ENCODE measurements at places on chromosomes 6 and 20.

DNA sequence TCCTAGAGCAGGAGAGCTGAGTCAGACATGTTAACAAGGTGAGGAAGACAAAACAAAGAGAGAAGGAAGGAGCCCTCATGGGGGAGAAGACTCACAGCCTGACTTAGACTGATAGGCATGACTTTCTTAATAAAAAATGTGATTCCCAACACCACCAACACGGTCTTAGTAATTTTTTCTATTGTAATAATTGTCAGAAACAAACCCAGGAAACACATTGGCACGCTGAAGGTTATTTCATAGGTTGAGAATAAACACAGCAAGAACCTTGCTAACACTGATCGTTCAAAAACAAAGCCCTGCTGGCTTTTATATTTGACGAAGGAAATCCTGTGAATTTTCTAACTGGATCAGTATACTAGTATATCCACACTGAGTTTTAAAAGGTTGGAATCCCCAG lies 286.8 kb downstream of the HACE1 start:
- DNase-seq = no peak

DNA sequence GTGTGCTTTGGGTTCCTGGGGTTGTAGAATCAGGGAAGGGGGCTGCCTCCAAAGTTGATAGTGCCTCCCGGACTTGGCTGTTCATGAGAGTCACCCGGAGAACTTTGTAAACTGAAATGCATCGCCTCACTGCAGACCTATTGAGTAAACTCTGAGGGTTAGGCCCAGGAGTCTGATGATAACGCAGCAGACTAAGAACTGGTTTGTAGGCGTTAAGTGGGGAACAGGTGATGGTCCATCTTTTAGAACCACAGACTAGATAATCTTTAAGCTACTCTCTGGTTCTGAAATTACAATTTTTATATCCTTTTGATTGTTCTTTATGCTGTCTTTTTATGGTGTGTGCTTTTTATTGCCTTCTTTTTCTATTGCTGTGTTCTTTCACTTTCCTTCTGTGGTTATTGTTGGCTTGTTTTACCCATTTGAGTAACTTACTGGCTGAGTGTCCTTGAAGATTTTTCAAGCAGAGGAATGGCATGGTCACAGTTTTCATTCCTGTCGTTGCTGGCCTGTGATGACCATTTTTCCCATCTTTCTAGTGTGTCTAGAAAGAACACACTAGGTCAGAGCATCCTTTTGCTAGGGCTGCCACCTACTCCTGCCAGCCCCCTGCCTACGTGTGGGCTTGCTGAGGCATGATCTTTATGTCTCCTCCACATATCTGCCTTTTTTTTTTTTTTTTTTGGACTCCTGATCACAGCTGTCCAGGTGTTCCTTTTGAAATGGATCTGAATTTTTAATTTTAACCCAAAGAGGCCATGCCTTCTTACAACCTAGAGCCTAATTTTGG lies 30.9 kb downstream of the LRRC1 start:
- no peak for DNase-seq

- DNase-seq = no peak
Observed at GRCh38 chr6:21321531-21321930, 272.0 kb upstream of the SOX4 start.

DNA sequence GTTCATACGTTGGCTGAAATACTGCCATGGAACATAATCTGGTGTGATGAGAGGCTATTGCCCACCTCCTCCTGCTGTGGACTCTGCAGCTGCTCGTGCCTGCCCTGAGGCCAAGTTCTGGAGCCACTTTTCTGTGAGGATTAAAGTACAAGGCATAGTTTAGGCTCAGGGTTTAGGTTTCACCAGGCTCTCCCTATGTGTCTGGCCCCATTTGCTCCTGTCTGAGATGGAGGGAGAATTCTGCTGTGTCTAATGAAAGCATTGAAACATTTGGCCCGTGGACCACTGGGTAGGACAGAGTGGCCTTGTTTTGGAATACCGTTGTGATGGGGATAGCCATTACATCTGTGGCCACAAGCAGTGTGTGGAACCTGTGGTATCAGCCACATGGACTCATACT lies 5.9 kb downstream of the WRNIP1 start:
- no peak for DNase-seq

GRCh38 chr6:158653577-158654354 lies 3.9 kb downstream of the SYTL3 start:
- no peak for DNase-seq

GRCh38 chr6:73523434-73524123 lies 2.7 kb upstream of the EEF1A1 start:
- no peak for DNase-seq

DNA sequence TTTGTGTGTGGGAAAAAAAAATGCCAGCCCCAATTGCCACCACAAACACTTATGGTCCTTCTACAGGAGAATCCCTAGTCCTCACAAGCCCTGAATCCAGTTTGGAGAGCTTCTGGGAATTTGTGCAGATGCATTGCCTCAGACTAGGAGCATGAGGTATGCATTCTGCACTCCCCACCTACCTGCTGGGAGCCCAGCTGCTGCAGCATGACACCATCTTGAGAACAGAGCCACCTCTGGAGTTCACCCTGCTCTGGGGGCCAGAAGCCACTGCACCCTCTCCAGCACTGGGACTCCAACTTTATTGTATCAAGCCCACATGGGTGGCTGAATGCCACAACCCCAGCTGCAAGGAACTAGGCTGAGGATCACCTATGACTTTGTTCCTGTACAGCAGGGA lies 568.5 kb upstream of the ID4 start:
- DNase-seq = no peak

GRCh38 chr6:113427617-113428016 lies 429.5 kb upstream of the MARCKS start:
- DNase-seq = no peak

DNA sequence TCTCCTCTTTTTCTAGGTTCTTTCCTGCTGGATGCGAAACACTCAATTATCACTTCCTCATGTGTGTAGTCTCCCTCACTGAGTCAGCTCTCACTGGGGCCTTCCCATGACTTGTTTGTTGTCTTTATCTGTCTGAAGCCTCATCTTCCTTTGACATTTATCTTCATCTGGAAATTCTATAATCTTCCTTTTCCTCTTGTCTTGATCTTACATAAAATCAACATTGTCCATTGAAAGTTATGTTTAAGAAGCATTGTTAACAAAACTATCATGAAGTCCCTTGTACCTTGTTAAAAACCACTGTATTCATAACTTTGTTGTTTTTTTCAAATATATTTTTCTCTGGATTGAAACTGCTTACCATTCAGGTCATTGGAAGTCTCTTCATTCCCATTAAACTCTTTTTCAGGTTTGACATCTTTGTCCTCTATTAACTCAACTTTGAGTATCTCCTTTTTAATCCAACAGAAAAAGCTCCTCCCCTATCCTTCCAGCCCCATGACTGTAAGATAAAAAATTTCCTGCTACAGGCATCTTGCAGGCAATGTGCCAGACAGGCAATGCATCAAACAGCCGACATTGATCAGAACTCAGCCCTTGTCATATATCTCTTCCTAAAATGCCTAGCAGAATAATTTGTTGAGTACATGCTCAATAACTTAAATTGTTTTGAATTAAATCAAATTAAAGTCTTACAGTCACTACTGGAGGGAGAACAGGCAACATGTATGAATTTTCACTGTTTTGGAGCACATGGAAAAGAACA lies 34.8 kb downstream of the MYLIP start:
- DNase-seq = no peak

GRCh38 chr6:110448846-110449540 lies 27.4 kb downstream of the SLC22A16 start:
- DNase-seq = peak; percentile 62

- DNase-seq = no peak
Observed at GRCh38 chr6:143516690-143517446, 5.3 kb upstream of the FUCA2 start.

DNA sequence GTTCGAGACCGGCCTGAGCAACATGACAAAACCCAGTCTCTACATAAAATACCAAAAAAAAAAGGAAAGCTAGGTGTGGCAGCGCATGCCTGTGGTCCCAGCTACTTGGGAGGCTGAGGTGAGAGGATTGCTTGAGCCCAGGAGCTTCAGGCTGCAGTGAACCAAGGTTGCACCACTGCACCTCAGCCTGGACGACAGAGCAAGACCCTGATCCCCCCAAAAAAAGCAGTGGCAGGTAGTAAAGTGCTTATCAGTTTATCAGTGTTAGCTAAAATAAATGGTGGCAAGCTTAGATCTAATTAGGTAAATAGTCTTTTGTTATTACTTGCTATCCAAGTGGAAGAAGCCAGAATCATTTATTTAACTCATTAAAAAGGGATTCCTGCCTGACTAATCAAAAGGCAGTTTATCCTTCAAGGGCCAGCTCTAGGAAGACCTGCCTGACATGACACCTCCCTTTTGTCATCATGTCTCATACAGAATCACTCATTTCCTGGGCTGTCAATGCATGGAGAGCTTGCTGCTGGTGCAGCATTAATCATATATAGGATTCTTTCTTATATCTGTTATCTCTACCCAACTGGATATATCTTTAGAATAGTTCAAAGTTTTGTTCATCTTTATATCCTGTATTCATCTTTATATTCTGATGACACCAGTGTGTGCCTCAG lies 9.6 kb downstream of the DSTN start:
- DNase-seq = no peak

- no peak for DNase-seq
Observed at GRCh38 chr6:25100288-25100687, 164.5 kb upstream of the RIPOR2 start.

DNA sequence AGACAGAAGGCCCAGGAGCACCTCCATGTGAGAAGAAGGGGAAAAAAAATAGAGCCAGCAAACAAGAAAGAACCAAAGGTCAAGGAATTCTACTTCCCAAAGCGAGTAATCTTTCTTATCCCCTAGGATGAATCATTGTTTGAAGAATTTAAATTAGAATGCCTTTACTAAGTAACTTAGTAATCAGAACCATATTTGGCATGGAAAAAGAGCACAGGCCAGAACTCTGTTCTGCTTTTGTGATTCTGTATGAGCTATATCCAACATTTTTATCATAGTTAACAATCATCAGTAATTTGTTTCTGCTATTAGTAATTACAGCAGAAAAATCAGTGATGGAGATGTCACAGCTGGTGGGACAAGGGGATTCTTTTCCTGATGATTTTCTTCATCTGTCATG lies 228.8 kb upstream of the FAM83B start:
- DNase-seq = no peak

DNA sequence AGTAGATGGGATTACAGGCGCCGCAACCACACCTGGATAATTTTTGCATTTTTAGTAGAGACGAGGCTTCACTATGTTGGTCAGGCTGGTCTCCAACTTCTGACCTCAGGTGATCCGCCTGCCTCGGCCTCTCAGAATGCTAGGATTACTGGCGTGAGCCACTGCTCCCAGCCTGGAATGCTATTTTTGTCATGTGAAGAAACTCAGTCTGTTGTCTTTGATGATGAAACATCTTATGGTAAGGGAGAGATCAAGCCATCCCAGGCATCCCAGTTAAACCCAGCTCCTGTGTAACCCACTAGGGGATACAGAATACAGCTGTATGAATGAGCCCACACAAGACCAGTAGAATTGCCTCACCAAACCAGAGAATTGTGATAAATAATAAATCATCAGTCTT lies 83.6 kb upstream of the RBM24 start:
- DNase-seq = no peak

GRCh38 chr6:168404560-168404959 lies 36.4 kb upstream of the SMOC2 start:
- DNase-seq = no peak

- DNase-seq = no peak
Observed at GRCh38 chr20:5024982-5025381, 23.7 kb upstream of the SLC23A2 start.

- DNase-seq = no peak
Observed at GRCh38 chr20:58224974-58225373, 3.5 kb downstream of the ANKRD60 start.

GRCh38 chr6:98335594-98335993 lies 498.8 kb upstream of the POU3F2 start:
- no peak for DNase-seq

- no peak for DNase-seq
Observed at GRCh38 chr20:8155812-8156211, 23.7 kb downstream of the PLCB1 start.

DNA sequence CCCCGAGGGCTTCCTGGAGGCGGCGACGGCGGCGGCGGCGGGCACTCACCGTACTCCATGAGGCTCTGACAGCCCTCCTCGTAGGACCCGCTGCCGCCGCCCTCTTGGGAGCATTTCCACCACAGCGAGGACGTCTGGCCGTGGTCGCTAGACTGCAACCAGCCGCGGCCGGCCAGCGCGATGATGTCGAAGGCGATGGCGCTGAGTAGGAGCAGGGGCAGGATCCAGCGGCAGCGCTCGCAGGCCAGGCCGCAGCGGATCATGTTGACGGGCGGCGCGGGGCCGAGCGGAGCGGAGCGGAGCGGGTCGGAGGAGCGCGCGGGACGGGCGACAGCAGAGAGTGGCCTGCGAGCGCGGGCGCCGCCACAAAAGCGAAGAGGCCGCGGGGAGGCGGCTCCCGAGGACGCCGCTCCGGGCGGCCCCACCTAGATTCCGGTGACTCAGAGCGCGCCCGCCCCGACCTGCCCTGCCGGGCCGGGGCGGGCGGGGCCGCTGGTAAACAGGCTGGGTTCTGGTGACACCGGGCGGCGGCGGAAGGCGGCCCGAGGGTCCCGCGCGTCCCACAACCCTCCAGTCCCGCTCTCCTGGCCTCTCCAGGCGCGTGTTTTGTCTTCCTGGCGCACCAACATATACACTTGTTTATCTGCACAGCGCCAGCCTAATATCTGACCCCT lies at the start of gene PERP:
TSS of gene PERP (minus strand) at position 342 of the 674 bp plus-strand sequence. CDS start at position 263, 79 bp downstream.
- DNase-seq = peak; percentile 53

DNA sequence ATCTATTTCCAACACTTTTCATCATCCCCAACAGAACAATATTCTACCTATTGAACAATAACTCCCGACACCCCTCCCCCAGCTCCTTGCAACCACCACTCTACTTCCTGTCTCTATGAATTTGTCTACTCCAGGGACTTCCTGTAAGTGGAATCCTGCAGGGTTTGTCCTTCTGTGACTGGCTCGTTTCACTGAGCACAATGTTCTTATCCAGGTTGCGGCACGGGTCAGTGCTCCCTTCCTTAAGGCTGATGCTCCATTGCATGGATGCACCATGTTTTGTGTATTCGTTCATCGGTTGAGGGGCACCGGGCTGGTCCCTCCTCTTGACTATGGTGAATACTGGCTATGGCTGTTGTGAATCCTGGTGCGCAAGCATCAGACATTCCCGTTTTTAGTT lies 163.2 kb downstream of the TBXT start:
- DNase-seq = no peak

DNA sequence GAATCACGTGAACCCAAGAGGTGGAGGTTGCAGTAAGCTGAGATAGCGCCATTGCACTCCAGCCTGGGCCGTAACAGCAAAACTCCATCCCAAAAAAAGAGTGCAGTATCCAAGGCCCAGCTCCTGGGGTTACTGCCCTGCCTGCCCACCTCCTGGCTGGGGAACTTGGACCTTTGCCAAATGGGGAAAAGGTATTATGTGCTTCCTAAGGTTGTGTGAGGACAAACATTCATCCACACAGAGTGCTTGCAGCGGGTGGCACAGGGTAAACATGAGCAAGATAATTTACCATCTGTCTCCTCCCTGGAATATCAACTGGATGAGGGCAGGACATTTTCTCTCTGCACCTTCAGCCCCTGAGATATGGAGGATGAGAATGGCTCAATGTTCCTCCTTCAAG lies 94.9 kb upstream of the POPDC3 start:
- DNase-seq = no peak

GRCh38 chr20:6116758-6117157 lies 6.1 kb downstream of the FERMT1 start:
- DNase-seq = no peak

GRCh38 chr6:169986171-169986847 lies 234.9 kb downstream of the ERMARD start:
- DNase-seq = no peak

GRCh38 chr6:134930463-134930862 lies 19.4 kb downstream of the ALDH8A1 start:
- DNase-seq = no peak
